CD8-positive, alpha-beta memory T cell (primary cell): ENCODE measurements at places on chromosomes 4 and X. TPM values are rescaled to one million over a fixed set of nuclear protein-coding genes. Genes with fewer than 3 reads are reported as not detected.

DNA sequence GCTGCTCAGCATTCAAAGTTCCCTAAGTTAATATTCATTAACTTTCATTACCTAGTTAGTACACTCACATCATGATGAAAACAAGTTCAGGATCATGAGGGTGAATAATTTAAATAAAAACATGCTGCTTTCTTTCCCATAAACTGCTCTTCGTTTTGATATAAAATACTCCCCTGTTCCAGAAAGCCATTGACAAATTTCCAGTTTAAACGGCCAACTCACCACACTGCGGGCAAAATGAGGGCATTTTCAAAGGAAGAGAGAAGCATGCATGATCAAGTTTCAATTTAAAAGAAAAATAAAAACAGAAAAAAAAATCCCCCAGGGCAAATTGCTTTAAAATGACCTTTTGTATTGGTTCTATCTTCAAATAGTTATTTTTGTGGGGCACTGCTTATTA is 69.6 kb downstream of the EPHA5 start:
- DNase-seq = no peak

DNA sequence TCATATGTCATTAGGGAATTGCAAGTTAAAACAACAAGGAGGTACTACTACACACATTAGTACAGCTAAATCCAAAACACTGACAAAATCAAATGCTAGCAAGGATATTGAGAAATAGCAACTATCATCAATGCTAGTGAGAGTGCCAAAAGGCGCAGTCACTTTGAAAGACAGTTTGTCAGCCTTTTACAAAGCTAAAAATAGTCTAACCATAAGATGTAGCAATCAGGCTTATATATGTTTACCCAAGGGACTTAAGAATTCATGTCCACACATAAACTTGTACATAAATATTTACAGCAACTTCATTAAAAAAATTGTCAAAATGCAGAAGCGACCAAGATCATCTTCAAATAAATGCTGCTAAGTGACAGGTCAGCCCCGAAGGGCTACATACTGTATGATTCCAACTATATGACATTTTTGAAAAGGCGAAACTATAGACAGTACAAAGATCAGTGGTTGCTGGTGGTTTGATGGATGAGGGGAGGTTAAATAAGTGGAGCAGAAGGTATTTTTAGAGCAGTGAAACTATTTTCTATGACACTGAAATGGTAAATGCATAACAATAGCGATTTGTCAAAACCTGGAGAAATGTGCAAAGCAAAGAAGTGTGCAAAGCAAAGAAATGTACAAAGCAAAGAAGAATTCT is 704.8 kb downstream of the ARAP2 start:
- no peak for DNase-seq

DNA sequence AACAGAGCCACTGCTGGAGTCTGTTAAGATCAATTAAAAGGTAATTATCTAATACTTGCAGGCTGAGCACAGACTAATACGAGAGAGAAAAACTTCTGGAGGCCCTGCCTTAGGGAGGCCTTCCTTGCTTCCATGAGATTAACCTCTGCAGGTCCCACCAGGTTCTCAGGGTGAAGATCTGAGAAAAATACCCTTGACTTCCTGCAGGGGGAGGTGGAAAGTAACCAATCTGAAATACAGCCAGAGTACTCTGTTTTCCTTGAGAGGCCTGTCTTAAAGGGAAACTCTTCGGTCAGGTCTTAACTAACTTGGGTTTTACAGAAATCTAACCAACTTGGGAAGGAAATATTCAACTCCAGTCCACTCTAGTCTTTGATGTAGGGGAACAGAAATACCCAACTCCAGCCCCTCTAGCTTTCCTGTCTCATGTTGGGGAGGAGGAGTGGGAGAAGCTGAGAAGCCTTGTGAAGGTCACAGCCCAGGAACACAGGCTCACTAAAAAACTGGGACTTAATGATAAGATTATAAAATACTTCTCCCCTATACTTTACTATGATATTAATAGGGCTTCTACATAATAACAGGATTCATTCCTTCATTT is 77.1 kb downstream of the TBCK start:
- DNase-seq = no peak

DNA sequence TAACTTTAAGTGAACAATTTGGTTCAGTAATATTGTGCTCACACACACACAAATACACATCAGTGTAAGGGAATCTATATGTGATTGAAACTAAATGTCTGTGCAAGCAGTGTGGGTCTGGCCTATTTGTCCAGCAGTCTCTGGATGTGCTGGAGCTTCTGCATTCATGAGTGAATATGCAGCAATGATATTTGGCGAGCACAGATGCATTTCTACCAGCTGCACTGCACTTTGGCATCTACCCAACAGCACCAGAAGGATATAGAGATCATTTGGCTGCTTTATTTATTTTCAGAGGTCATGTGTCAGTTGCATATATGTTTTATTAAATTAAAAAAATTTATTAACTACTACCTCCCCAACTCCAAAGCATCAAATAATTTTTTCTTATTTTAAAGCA is 613.4 kb upstream of the NR3C2 start:
- DNase-seq = no peak

- DNase-seq = no peak
These were observed 15.4 kb upstream of the SCD5 start for GRCh38 chr4:82814034-82814433.

DNA sequence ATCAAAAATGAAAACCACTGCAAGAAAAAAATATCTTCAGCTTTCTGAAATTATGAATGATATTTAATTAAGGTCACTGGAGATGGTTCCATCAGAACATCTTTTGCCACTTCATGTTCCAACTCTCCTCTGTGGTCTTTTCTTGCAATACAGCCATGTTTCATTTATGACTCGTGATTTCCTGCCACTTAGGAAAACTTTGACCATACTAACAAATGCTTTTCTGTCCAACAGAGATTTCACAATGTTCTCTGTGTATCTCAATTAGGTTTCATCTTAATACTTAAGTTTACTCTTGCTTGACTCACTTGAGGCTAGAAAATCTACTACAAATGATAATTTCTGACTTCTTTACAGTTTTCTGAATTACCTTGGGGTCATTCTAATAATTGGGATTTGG is 330.9 kb downstream of the CXXC4 start:
- DNase-seq = no peak

DNA sequence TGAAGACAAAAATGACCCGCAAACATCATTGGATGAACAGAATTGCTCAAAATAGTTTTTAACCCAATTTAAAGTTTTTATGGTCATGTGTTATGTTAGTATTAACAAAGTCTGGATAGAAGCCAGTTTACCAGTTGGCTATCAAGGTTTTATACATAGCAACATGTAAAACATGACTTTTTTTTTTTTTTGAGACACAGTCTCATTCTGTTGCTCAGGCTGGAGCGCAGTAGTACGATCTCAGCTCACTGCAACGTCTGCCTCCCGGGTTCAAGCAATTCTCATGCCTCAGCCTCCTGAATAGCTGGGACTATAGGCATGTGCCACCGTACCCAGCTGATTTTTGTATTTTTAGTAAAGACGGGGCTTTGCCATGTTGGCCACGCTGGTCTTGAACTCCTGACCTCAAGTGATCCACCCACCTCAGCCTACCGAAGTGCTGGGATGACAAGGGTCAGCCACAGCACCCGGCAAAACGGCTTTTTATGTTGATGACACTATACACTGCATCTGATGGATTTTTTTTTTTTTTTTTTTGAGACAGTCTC is 3.4 kb downstream of the SAT1 start:
- DNase-seq = no peak

DNA sequence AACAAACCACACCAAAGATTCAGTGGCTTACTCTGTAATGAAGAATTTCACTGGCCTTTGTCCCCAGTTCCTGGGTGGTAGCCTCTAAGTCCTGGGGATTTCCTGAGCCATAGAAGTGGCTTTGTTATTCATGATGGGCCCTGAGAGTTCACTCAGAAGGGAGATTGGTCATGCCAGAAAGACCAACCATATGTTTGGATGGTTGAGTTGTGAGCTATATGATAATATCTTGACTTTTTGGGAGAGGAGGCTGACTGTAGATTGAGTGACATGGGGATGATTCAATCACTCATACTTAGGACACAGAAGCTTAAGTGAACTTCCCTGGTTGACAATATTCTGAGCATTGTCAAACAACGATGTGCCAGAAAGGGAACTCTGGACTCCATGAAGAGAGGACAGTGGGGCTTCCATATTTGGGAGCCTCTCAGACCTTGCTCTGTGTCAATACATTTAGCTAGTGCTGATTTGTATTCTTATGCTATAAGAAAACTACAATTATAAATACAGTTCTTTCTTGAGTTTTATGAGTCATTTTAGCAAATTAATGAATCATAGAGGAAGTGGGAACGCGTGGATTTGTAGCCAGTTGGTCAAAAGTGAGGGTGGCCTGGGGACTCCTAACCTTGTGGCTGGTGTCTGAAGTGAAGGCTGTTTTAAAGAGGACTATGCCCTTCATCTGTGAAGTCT is 392.0 kb downstream of the GBA3 start:
- no peak for DNase-seq

GRCh38 chrX:50492720-50493119 is 22.1 kb upstream of the DGKK start:
- DNase-seq = no peak

- DNase-seq = peak; percentile 46
These were observed 25.1 kb upstream of the CLDN34 start for GRCh38 chrX:9942086-9942485.

DNA sequence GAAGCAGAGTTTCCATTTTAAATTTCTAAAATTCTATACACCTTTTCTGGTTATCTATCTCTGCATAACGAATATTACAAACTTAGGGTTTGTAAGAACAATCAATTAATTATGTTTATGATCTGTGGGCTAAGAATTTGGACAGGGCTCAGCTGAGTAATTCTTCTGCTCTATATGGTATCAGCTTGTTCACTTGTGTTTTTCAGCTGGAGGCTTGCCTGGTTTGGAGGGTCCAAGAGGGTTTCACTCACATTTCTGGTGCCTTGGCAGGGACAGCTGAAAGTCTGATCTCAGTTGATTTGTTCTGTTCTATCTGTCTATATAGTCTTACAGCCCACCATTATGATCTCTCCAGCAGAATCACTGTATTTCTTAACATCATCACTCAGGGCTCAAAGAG is 57.8 kb upstream of the ADGRA3 start:
- no peak for DNase-seq

GRCh38 chrX:20664774-20665173 is 398.1 kb upstream of the RPS6KA3 start:
- no peak for DNase-seq

DNA sequence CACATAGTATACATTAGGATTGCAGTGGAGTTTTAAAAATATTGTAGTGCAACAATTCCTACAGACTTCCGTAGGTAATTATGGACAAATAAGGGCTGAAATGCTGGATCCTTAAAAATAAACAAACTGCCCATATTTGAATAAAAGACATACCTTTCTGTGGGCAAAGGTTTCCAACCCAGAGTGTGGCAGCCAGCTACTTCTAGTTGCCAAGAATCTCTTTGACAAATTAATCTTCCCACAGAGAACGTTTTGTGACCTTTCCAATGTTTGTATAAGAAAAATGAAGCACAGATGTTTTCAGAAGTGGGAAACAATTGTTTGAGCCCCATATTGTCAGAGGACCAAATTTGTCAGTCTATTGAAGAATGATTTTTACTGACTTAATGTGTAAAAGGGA is 21.1 kb downstream of the GRPR start:
- DNase-seq = no peak

GRCh38 chrX:37796805-37797204 is 16.9 kb downstream of the CYBB start:
- DNase-seq = no peak

GRCh38 chr4:55871299-55871800 is 17.9 kb downstream of the EXOC1 start:
- no peak for DNase-seq

GRCh38 chr4:83947830-83948193 is 411.9 kb downstream of the GPAT3 start:
- DNase-seq = no peak

DNA sequence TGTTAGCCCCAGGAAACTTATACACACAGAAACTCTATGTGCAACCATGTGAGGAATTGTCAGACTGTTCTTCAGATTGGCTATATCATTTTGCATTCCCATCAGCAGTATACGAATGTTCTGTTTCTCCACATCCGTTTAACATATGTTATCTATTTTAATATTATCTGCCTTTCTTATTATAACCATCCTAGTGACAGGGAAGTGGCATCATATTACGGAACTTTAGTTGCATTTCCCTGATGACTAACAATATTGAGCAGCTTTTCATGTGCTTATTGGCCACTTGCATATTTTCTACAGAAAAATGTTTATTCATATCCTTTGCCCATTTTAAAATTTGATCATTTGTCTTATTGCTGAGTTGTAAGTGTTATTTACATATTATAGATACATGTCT is 36.5 kb upstream of the IL15 start:
- no peak for DNase-seq

DNA sequence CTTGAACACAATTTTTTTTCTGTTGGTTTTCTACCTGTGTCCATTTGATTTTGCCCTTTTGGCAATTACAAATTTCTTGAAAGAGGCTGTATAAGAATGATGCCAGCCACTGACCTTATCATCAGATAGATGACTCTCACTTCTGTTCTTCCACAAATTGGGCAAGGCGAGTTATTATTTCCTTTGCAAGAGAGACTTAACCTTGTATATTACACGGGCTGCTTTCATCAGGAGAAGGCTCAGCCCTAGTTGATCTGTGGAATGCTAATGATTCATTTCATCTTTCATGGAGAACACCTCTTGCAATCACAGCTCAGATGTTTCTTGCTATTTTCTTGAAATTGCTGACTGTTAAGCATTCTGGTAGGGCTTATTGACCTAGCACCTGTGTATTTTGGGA is 1155.4 kb downstream of the STIM2 start:
- no peak for DNase-seq

- no peak for DNase-seq
These were observed 16.8 kb downstream of the PF4 start for GRCh38 chr4:73964862-73965611.

GRCh38 chr4:3013839-3014350 is 50.5 kb downstream of the GRK4 start:
- DNase-seq = no peak

DNA sequence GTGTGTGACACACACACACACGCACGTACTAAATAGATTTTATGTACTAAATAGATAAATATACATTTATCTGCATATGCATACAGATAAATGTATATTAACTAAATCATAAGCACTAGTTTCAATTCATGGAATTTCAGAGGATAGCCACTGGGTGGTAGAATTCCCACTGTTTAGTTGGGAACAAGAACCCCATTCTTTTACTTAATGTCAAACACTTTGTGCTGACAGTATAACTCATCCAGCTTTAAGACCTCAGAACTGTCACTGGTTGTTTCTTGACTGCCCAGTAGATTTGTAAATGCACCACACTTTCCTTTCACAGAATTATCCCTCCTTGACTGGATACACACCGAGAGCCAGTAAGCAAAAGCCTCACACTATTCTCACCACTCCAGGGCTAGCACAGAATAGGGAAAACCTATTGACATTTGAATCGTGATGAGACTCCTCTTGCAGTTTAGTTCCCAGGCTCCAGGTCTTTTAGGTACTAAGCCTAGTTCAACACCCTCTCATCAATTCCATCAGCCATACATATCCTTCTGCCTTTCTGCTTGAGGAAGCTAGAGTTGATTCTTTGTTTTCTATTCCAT is 32.4 kb downstream of the PPARGC1A start:
- DNase-seq = no peak

- no peak for DNase-seq
These were observed 3.9 kb downstream of the BMP2K start for GRCh38 chr4:78780093-78780492.

Gene ADGRG2
- total RNA-seq = not detected

Gene CFAP99
- 0.07 TPM for total RNA-seq

Gene PNMA6F
- not detected for total RNA-seq

Gene TBC1D8B
- total RNA-seq = 1.1 TPM

Gene SLC6A14
- not detected for total RNA-seq

Gene CNGA1
- total RNA-seq = not detected

Gene PGRMC2
- total RNA-seq = 36.9 TPM

Gene SNX25
- total RNA-seq = 18.2 TPM
